ENCODE measurements at places on chromosomes 2 and 18.

GRCh38 chr2:844715-845114, 105.9 kb upstream of the SNTG2 start:
- no peak for DNase-seq

GRCh38 chr2:20942646-20943125, 101.2 kb downstream of the APOB start:
- DNase-seq = no peak

- no peak for DNase-seq
Observed at GRCh38 chr2:25720575-25720974, 47.2 kb upstream of the DTNB start.

GRCh38 chr2:97734061-97735051, 21.0 kb downstream of the ZAP70 start:
- no peak for DNase-seq

DNA sequence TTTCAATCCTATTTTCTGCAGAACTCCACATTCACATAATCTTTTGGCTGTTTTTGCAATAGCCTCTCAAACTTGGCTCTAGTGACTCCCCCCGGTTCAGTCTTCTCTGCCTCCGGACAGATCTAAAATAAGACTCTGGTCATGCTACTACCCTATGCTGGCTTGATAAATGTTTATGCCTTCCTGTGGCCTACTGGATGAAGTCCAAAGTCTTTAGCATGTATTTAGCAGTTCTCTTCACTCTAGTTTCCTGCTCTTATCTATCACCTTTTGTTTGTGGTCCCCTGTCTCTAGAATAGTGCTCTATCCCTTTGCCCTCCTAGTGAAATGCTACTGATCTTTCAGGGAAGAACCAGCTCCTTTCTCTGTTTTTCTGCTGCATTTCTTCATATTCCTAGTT, 14.4 kb downstream of the ADCYAP1 start:
- no peak for DNase-seq

DNA sequence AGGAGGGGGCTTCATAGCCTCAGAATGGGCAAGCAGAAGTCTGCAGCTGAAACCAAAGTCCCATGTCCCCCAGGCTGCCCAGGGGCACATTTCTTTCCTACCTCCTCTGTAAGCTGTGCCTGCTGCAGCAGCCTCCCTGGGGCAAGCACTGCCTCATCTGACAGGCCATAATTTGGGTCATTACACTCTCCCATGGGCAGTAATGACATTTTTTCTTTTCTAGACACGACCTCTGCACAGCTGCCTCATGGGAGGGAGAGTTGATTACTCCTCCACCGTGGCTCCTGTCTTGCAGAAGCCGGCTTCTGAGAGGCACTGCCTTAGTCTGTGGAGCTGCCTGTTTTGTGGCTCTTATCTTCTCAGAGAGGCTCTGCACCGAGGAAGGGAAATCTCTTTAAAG, 268.9 kb downstream of the TDRD15 start:
- no peak for DNase-seq

DNA sequence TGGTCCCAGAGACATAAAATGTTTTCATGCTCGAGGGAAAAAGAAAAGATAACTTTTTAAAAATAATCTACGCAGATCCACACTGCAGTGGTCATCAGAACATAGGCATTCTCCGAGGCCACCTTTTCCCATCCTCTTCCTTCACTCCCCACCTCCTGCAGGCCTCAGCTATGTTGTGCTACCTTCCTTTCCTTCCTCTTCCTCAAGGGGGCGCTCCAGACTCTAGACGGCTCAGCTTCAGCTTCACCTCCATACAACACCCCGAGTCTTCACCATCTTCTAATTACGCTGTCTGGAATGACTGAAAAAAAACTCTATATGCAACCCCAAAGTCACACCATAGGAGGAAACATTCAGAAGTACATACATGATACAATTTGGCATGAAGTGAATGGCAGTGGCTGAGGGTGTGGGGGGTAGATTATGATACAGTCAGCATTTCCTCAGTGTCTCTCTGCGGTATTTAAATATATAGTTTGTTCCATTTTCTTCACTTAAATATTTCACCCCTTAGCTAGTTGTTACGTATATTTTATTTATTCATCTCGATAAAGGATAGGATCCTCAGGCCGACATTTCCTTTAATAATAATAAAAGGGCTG, 583.6 kb downstream of the IRS1 start:
- DNase-seq = peak; percentile 62

DNA sequence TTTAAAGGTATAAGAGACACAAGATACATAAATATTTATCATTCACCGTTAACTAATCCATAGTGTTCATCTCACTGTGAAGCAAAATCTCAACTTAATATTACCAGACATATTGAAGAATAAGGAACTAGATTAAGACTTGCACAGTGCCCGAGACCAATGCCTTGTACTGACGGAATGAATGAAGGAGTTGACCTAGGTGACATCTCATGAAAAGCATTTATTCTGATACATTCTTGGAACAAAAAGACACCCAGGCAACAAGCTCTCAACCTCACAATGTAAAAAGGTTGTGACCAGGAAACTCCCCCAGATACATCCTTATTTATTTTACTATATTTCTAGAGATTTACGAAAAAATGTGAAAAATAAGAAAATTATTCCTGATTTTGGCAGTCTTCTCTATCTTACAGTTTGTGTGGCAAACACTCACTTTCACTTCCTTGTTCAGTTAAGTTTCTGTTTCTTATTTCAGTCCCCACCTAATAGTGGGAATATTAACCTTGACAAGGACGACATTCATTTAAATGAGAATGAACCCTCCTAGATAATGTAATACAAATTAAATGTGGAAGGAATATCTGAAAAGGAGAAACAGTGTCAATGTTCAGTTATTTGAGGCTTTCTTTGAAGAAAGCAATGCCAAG, 28.4 kb downstream of the M1AP start:
- no peak for DNase-seq

DNA sequence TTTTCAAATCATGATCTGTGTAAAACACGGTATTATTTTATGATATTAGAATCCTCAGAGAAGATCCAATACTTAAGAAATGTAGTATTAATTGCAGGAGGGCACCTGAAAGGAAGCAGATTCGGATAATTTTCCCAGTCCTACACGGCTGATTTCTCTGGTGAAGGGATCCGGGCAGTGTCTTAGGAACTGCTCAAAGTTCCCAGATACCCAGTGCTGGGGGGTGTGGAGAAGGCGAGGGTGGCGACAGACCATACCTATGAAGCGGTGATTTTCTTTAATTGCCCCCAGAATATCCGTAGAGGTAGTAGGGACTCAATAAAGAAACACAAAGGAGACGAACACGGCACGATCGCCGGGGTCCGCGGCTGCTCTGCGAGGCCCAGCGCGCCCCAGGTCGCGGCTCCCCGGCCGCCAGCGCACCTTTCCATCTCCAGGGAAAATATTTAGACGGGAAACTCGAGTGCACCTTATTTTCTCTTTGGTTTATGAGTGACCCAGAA, 1.4 kb upstream of the SOX11 start:
- no peak for DNase-seq

DNA sequence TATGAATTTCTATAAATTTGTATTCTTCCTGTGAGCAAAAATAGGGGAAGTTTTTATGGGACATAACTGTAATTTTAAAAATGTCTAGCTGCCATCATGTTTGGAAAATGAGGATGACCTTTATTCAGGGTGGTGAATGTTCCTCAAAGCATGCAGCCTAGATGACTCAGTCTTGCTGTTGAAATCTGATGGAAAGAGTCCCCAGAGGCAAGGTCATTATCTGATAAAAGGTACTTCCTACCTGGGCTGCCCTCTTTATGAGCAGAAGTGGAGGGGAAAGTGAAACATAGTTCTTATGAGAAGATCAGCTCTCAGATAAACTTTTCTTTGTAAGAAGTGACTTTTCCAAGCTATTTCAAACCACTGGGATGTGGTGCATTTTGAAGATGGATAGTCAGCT, 1144.7 kb upstream of the PIK3C3 start:
- no peak for DNase-seq

DNA sequence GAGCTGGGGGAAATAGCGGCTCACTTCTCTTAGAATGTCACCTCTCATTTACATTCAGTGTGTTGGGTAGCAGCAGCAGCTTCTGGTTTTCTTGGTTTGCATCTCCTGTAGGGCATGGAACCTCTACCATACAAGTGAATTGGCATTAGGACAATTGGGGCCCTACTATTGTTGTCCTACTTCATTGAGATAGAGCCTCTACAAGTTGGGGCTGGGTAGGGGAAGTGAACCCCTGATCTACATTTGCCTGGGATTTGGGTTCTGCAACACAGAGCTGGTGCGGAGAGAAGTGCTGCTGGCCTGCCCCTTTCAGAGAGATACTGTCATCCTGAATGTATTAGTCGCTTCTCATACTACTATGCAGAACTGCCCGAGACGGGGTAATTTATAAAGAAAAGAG, 391.6 kb upstream of the HS6ST1 start:
- DNase-seq = no peak
